Karpas-422 (cell line): ENCODE measurements at places on chromosomes 6 and 20. TPM values are rescaled to one million over a fixed set of nuclear protein-coding genes. Genes with fewer than 3 reads are reported as not detected.

DNA sequence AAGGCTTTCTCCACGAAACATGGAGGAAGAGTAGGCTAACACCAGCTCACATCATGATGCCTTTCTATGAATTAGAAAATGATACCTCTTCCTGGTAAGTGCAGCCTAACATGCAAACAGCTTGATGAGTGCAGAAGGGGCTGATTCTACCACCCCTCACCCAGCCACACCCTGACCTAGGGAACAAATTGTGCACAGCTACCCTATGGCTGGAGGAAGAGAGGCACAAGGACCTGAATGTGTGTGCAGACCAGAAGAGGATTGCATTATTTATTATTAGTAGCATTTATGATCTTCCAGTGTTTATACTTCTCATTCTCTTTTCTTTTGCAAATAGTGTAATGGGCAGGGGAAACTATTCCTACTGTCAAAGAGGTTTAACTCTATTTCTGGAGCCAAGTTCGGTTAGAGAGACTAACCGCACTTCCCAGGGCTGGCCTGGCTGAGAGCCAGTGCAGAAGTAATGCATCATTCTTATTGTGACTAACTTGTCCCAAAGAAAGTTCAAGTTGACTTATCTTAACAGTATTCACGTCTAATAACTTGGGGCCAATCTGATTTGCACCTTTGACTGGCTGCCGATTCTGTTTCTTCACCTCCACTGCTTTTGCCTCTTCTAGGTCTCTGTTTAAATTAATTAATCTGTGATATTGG, 237.5 kb downstream of the CD83 start:
- no peak for DNase-seq
- H3K4me1 ChIP-seq: no peaks in the 10 kb centered on the region
- no peak overlapping the region for H3K4me3 ChIP-seq
- no peak overlapping the region for H3K27ac ChIP-seq
- H3K27me3 ChIP-seq: no peaks in the 10 kb centered on the region

DNA sequence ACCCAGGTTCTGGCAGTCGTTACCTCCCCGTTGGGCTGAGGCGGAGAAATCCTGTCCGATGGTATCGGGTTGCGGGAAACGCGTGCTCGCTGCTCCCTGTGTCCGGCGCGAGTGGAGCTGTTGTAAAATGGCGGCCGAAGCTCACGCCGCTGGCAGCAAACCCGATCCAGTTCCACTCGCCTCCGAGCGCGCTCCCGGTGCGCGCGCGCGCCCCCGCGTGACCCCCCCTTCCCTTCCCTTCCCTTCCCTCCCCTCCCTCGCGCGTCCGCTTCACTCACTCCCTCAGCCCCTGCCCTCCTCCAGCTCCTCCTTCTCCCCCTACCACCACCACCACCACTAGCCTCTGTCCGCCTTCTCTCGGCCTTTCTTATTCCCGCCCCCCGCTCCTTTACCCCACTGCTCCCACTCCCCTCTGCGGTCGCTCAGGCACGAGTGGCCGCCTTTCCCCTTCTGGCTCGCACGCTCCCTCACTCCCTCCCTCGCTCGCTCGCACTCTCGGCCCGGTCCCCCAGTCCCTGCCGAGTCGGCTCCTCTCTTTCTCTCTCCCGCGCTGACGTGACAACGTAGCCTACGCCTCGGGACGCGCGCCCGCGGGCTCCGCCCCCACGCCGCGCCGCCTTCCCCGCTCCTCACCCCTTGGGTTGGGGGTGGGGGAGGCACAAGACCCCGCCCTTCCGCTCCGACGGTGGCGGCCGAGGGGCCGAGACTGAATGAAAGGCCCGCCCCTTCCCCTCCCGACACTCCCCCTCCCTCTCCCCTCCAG, at the start of gene SYNCRIP:
SYNCRIP (minus strand) TSS at position 113 of the 763 bp plus-strand sequence. CDS start 1,447 bp downstream, outside the sequence.
- H3K27ac ChIP-seq: peak within 1 kb of the TSS; percentile 94
- peak; percentile 99 for DNase-seq
- H3K36me3 ChIP-seq: peaks cover 38% of the 10 kb centered on the region
- H3K27me3 ChIP-seq: no peaks in the 10 kb centered on the region
- H3K4me1 ChIP-seq: peaks cover 43% of the 10 kb centered on the region
- peak within 1 kb of the TSS; percentile 99 for H3K4me3 ChIP-seq

GRCh38 chr6:144989319-144990107, 704.4 kb downstream of the UTRN start:
- H3K36me3 ChIP-seq: no peaks in the 10 kb centered on the region
- H3K27ac ChIP-seq: no peak overlapping the region
- H3K4me1 ChIP-seq: no peaks in the 10 kb centered on the region
- DNase-seq: no peak

Gene THBS2
- total RNA-seq: not detected in 2 replicates

DNA sequence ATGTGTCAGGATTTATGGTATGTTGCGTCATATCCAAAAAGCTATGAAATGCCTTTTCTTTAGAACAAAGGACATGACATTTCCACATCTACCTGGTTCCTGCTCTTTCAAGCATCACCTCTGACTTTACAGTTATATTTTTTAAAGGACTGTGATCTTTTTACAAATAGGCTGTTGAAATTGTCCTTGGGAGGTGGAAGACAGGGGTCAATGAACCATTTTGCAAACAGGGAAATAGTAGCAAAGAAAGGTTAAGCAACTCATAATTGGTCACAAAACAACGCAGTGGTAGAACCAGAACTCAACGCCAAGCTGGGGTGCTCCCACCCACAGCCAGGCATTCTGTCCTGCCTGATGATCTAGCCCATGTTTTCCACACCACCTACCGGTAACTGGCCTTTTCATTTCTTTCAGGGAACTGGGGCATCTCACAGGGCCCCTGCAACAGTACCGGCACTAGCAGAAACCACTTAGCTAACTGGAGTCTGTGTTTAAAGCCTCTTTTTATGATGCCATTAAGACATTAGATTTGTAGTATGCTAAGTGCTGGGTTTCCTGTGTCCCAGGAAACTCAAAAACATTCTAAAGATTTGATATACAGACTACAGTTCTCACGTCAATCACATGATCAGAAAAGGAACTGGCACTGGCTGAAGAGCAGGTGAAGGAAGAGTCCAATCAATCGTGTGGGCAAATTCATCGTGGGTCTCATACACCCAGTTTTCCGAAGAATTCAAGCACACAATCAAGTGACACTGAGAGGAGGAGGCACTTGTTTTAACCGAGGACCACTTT, 13.9 kb downstream of the ZNF217 start:
- H3K4me3 ChIP-seq: no peak overlapping the region
- H3K27me3 ChIP-seq: no peaks in the 10 kb centered on the region
- H3K36me3 ChIP-seq: no peaks in the 10 kb centered on the region
- no peak for DNase-seq

DNA sequence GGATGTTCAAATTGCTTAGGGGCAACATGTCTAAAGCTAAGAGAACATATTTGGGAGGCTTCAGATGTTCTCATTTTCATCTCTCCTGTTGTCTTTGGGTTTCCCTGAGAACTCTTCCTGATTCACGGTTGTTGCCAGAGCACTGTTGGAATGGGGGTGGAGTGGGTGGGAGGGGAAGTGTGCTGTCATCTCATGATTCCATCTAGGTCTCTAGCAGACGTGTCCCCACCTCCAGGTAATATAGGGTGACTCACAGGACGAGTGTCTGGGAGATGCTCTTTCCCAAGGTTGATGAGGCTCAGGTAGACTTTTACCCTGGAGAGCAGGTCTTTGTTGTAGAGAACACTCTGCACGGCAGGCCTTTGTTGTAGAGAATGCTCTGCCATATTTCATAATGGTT, 636.9 kb downstream of the QKI start:
- no peaks in the 10 kb centered on the region for H3K27me3 ChIP-seq
- no peaks in the 10 kb centered on the region for H3K4me1 ChIP-seq
- no peaks in the 10 kb centered on the region for H3K36me3 ChIP-seq
- H3K4me3 ChIP-seq: no peak overlapping the region
- no peak for DNase-seq

Gene DEFB132
- total RNA-seq: 0.22 TPM in 1 of 2 replicates, not detected in the other

Gene FILIP1
- 0.15 TPM in 1 of 2 replicates, not detected in the other for total RNA-seq

Gene SUMO4
- 2.2 and 2.4 TPM in 2 replicates for total RNA-seq

Gene GNMT
- 0.48 and 0.76 TPM in 2 replicates for total RNA-seq

- no peak for DNase-seq
- no peaks in the 10 kb centered on the region for H3K4me1 ChIP-seq
- H3K36me3 ChIP-seq: no peaks in the 10 kb centered on the region
- H3K27ac ChIP-seq: no peak overlapping the region
- H3K27me3 ChIP-seq: no peaks in the 10 kb centered on the region
Observed at GRCh38 chr20:37971561-37972127, 61.6 kb downstream of the TTI1 start.

- H3K27ac ChIP-seq: no peak overlapping the region
- no peak overlapping the region for H3K4me3 ChIP-seq
- no peaks in the 10 kb centered on the region for H3K4me1 ChIP-seq
- no peaks in the 10 kb centered on the region for H3K27me3 ChIP-seq
- DNase-seq: no peak
- H3K36me3 ChIP-seq: no peaks in the 10 kb centered on the region
Observed at GRCh38 chr6:110852773-110853172, 21.8 kb upstream of the AMD1 start.

Gene HLA-DMB
- 116 and 142 TPM in 2 replicates for total RNA-seq

Gene BPIFB2
- total RNA-seq: not detected in 2 replicates

DNA sequence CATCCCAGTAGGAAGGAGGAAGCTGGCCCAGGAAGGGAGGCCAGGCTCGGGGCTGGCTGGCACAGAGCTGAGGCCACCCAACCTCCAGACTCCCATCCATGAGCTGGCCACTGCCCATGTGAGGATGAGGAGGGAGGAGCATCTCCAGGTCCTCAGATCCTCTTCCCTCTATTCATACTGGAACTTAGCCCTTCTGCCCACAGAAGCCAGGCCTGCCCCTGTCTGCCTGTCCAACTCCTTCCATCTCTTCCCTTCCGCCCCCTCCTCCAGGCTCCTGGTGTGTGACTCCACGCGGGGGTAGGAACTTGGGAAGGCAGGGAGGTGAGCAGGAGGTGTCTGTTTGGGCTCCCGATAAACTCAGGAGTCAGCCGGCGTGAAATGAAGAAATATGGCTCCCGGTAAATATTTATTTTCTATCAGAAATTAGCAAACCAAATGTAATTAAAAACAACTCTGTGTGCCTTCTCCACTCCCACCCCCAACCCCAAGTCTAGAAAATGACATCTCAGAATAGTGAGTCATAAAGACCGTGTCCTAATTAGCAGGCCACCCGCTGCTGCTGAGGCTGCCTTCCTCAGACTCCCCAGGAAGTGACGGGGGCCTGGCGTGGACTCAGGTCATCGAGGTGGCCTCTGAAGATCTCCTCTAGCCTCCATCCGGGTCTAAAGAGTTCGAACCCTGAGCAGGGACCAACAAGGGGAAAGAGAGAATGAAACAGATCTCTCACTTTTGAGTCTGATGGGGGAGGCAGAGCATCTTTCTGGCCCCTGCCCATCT, 81.9 kb downstream of the MDGA1 start:
- DNase-seq: no peak
- H3K27me3 ChIP-seq: no peaks in the 10 kb centered on the region
- H3K36me3 ChIP-seq: no peaks in the 10 kb centered on the region
- no peak overlapping the region for H3K4me3 ChIP-seq
- H3K27ac ChIP-seq: no peak overlapping the region

DNA sequence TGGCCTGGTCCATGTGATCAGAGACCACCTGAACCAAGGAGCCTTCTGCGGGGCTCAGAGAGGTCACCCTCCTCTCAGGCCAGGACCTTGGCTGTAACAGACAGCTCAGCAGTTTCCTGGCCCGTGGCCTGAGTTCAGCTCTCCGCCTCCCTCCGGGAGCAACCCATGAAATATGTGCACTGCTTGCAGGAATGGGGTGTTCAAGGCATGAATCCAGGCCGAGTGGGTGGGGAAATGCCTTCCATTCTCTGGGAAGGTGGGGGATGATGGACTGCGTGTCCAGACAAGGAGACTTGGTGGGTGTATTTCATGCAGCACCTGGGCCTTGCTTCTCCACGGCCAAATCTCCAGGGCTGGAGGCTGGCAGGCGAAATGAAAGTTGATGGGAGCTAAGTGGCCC, 46.0 kb downstream of the SIRPA start:
- no peaks in the 10 kb centered on the region for H3K36me3 ChIP-seq
- H3K4me3 ChIP-seq: no peak overlapping the region
- H3K27me3 ChIP-seq: no peaks in the 10 kb centered on the region
- H3K4me1 ChIP-seq: no peaks in the 10 kb centered on the region
- DNase-seq: no peak

DNA sequence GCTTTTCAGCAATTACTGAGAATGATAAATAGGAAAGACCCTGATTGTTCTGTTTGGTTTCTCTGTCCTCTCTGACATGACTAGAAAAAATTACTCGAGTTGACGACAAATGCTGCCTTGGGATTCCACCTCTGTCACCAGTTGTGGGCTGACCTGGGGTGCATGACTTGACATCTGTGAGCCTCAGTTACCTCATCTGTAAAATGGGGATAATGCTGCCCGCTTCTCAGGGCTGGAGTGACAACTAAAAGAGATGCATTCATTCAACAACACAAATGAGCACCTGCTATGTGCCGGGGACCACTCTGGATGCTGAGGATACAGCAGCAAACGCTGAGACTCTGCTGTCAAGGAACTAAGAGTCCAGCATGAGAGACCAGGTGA, 94.8 kb downstream of the NFATC2 start:
- peak overlapping the region; percentile 28 for H3K27ac ChIP-seq
- peaks cover 74% of the 10 kb centered on the region for H3K4me1 ChIP-seq
- no peak for DNase-seq
- H3K27me3 ChIP-seq: no peaks in the 10 kb centered on the region

DNA sequence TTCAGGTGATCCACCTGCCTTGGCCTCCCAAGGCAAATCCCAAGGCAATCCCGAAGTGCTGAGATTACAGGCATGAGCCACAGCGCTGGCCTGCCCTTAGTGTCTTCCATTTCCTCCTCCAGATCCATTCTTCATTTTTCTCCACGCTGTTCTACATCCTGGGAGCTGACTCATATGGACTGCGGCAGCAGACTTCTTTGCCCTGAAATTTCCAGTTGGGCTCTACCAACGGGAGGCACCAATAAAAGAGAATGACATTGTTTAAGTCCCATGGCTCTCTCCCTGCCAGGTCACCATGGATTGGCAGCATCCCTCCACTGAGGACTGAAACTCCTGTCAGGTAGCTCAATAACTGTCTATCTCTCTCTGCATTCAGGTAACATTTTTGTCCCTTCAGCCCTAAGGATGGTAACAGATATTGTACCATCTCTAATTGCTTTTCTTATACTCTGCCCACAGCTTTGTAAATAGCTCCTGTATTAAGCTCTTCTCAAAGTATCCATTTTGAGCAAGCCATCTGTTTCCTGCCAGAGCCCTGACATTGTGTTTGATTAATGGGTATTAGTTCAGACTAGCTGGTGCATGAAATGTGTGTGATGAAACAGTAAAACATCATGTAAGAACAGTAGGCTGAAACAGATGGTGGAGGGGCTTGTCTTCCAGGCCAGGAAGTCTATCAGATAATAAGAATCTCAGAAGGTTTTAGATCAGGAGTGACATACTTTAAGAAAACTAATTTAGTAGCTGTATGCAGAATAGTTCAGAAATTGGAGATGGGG, 3.6 kb downstream of the TBCC start:
- H3K4me1 ChIP-seq: peaks cover 46% of the 10 kb centered on the region
- peak; percentile 94 for DNase-seq
- H3K27ac ChIP-seq: peak overlapping the region; percentile 96
- H3K36me3 ChIP-seq: peaks cover 11% of the 10 kb centered on the region; the same call in 1 of the 2 replicates
- H3K4me3 ChIP-seq: peak overlapping the region; percentile 92

DNA sequence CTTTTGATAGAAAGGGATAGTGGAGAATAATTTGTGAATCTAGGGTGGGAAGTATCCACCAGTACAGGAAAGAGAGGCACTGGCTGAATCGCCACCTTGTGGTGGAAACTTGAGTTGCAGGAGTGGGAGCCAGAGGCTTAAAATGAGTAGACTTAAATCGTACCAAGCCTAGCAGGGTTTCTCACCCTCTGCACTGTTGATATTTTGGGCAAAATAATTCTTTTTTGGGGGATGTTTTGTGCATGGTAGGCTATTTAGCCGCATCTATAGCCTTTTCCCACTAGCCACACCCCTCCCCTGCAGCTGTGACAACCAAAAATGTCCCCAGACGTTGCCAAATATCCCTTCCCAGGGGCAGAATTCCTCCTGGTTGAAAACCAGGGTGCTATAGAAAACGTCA, 119.1 kb downstream of the DHX35 start:
- H3K36me3 ChIP-seq: no peaks in the 10 kb centered on the region
- H3K27me3 ChIP-seq: no peaks in the 10 kb centered on the region
- DNase-seq: peak; percentile 92
